Mesothelial cell of epicardium (in vitro differentiated cells): ENCODE measurements at places on chromosomes 2 and 18. TPM values are rescaled to one million over a fixed set of nuclear protein-coding genes. Genes with fewer than 3 reads are reported as not detected.

BOLL gene
- not detected in 3 replicates for total RNA-seq

ACTG2 gene
- total RNA-seq = 9.3 to 10.0 TPM (median 9.4 TPM) in 3 replicates

WDSUB1 gene
- total RNA-seq = 14.3 to 15.6 TPM (median 15.1 TPM) in 3 replicates

DNA sequence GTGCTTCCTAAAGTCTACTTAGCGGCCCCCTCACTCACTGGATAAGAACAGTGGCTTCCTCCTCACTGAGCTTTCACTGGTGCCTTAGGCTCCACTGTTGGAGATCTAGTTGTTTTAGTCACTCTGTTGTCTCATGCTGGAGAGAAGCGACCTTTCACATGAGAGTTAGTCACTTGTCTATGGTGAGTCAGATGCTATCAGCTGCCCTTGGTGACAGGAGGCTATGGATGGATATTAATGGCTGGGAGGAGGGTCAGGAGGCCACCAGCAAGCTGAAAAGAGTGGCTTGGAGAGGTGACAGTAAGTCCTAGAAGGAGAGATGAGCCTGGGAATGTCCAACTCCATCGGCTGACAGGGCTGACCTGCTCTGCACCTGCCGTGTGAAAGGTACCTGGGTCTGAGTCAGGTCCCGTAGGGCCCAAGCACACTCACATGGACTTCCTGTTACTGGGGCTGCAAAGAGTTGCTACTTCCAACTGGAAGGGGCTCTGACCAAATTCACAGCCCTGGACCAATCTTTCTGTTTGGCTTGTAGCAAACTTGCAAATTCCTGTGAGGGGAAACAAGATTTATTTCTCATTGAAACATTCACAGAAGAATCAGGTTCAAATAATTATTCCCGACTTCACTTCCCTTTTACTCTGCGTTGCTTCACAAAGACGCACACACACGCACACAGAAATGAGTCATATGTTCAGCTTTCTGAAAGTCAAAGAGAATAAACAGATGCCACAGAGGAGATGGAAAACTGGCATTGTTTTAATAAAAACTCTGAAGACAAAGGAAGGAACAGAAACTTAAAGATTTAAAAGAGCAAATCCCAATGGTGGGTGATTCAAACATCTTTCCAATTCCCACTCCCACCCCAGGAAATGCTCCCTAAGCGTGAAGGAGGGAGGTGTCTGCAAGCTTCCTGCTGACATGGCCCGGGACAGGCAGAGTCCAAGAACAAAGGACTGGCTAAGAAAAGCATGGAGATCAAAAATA lies 203.5 kb upstream of the TWIST2 start:
- H3K4me3 ChIP-seq = no peak overlapping the region
- H3K36me3 ChIP-seq = no peaks in the 10 kb centered on the region
- DNase-seq = no peak
- no peak overlapping the region for H3K27ac ChIP-seq

DNA sequence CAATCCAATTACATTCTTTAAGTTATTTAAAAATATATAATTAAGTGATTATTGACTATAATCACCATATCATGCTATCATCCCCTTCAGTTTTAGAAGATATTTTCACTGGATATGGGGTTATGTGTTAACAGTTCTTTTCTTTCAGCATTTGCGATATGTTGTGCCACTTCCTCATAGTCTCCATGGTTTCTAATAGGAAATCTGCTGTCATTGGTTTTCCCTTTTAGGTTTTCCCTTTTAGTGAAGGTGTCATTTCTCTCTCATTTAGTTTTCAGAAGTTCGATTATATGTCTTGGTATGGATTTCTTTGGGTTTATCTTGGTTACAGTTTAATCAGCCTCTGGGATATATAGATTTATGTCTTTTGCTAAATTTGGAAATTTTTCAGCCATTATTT lies 34.8 kb upstream of the EPG5 start:
- no peak overlapping the region for H3K27ac ChIP-seq
- DNase-seq = no peak
- H3K4me3 ChIP-seq = no peak overlapping the region
- no peaks in the 10 kb centered on the region for H3K27me3 ChIP-seq
- no peaks in the 10 kb centered on the region for H3K4me1 ChIP-seq

C1D gene
- 20.5 to 23.6 TPM (median 22.4 TPM) in 3 replicates for total RNA-seq

LOXL3 gene
- total RNA-seq = 20.3 to 26.7 TPM (median 21.9 TPM) in 3 replicates

DNA sequence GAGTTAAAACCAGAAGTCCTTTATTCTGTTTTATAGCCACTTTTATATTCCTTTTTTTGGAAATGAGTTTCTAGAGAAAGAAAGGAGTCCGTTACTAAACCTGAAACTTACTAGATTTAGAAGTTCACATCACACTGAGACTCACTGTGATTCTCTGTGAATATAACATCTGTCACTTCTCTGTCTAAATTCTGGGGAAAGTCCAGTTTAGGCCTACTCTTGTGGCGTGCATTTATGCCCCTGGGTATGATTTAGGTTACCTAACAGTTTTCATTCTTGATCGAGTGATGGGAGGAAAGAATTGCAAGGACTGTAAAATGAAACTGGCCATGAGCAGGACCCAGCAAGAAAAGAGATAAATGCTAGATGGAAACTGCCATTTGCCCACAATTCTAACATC lies 449.6 kb downstream of the SPAG16 start:
- H3K27me3 ChIP-seq = no peaks in the 10 kb centered on the region
- H3K36me3 ChIP-seq = no peaks in the 10 kb centered on the region
- H3K27ac ChIP-seq = no peak overlapping the region
- H3K4me3 ChIP-seq = no peak overlapping the region
- no peak for DNase-seq

DNA sequence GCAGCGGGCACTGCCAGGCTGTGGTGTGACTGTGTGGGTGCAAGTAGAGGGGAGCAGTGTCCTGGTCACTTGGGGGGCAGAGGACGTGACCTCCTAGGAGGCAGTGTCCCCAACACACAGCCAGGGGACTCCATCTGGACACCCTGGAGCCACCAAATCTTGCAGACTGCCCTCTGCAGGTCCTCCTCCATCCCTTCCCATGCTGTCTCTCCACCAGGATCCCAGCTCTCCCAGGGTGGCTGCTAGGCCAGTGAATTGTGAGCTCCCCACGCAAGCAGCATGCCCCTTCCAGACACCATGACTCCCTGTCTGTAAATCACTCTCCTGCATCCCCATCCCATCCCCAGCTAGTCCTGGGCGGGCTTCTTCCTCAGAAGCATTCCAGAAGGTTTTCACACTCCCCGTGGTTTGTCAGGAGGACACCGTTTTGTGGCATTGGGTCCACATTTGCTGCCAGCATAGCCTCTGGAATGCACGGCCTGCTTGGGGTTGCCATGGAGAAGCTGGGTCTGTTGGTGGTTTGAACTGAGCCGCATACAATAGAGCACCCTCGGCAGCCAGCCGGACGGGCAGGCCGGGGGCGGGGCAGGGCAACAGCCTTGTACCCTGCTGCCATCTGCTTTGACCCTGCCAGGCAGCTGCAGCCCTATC lies 210.7 kb downstream of the KLHL29 start:
- H3K36me3 ChIP-seq = no peaks in the 10 kb centered on the region
- no peak for DNase-seq
- no peak overlapping the region for H3K27ac ChIP-seq
- peaks cover 1% of the 10 kb centered on the region for H3K27me3 ChIP-seq
- peaks cover 22% of the 10 kb centered on the region for H3K4me1 ChIP-seq

DNA sequence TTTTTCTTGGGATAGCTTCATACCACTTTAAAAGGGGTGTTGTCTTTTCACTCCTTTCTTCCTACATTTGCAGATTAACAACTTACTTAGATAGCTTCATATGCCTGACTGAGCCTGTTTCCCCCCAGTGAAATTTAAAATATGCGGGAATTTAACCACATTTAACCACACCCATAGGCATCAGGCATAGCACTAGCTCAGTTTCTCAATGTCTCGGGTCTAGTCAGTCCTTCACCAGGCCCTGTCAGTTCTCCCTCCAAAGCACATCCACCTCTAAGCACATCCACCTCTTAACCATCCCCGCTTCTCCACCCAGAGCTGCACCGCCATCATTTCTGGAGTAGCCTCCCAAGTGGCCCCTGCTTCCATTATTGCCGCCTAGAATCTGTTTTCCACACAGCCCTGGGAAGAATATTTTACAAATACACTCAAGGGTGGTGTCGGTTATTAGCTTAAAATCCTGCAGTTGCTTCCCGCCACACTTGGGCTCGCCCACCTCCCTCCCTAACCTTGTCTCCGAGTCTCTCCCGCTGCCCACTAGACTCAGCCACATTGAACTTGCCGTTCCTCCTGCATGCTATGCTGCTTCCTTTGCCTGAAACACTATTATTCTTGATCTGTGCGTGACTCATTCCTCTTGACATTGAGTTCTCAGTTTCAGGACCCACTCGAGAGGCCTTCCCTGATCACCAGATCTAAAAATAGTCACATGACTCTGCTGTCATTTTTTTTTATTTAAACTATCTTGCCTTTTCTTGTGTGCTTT lies 68.3 kb downstream of the SPTBN1 start:
- H3K27me3 ChIP-seq = no peaks in the 10 kb centered on the region
- no peak for DNase-seq
- H3K4me1 ChIP-seq = peaks cover 36% of the 10 kb centered on the region
- peak overlapping the region; percentile 33 for H3K27ac ChIP-seq
- H3K4me3 ChIP-seq = no peak overlapping the region

SLC9A2 gene
- total RNA-seq = 0.04 TPM in 1 of 3 replicates, not detected in the others

GRCh38 chr18:612156-612555 lies 15.4 kb downstream of the CLUL1 start:
- H3K27me3 ChIP-seq = no peaks in the 10 kb centered on the region
- DNase-seq = no peak
- H3K4me3 ChIP-seq = no peak overlapping the region
- no peak overlapping the region for H3K27ac ChIP-seq

GRCh38 chr2:222998459-222998858 lies 53.5 kb upstream of the KCNE4 start:
- H3K27me3 ChIP-seq = no peaks in the 10 kb centered on the region
- H3K4me3 ChIP-seq = no peak overlapping the region
- no peak for DNase-seq
- H3K4me1 ChIP-seq = peaks cover 19% of the 10 kb centered on the region

GRCh38 chr18:50356036-50356945 lies 18.6 kb upstream of the SKA1 start:
- H3K4me3 ChIP-seq = no peak overlapping the region
- H3K27me3 ChIP-seq = peaks cover 11% of the 10 kb centered on the region
- H3K36me3 ChIP-seq = no peaks in the 10 kb centered on the region
- H3K4me1 ChIP-seq = no peaks in the 10 kb centered on the region
- H3K27ac ChIP-seq = no peak overlapping the region

ANTXR1 gene
- total RNA-seq = 137 to 144 TPM (median 144 TPM) in 3 replicates

- H3K27ac ChIP-seq = no peak overlapping the region
- no peaks in the 10 kb centered on the region for H3K36me3 ChIP-seq
- peaks cover 5% of the 10 kb centered on the region for H3K4me1 ChIP-seq
- DNase-seq = no peak
- H3K27me3 ChIP-seq = peaks cover 75% of the 10 kb centered on the region
These were observed 13.3 kb downstream of the CELF4 start for GRCh38 chr18:37552286-37552685.

DNA sequence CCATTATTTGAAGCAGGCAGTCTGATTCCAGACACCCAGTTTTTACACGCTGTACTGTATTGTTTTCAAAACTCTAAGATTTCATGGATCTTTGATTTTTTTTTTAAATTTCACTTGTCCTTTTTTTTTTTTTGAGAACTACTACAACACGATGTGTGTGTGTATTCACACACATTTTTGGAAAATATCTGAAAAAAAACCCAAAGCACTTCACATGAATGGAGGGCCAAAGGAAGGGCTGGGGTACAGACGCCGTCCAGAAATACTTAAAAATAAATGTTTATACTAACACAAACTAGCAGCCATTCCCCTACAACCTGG lies 314 bp upstream of the SSB start:
- H3K4me3 ChIP-seq = peak overlapping the region; percentile 77
- H3K27ac ChIP-seq = peak overlapping the region; percentile 80
- peaks cover 6% of the 10 kb centered on the region for H3K36me3 ChIP-seq
- DNase-seq = no peak
- H3K4me1 ChIP-seq = peaks cover 27% of the 10 kb centered on the region

GRCh38 chr2:182616471-182617393 lies 99.3 kb upstream of the DNAJC10 start:
- H3K36me3 ChIP-seq = no peaks in the 10 kb centered on the region
- no peak for DNase-seq
- H3K4me3 ChIP-seq = no peak overlapping the region
- H3K4me1 ChIP-seq = peaks cover 25% of the 10 kb centered on the region

DNA sequence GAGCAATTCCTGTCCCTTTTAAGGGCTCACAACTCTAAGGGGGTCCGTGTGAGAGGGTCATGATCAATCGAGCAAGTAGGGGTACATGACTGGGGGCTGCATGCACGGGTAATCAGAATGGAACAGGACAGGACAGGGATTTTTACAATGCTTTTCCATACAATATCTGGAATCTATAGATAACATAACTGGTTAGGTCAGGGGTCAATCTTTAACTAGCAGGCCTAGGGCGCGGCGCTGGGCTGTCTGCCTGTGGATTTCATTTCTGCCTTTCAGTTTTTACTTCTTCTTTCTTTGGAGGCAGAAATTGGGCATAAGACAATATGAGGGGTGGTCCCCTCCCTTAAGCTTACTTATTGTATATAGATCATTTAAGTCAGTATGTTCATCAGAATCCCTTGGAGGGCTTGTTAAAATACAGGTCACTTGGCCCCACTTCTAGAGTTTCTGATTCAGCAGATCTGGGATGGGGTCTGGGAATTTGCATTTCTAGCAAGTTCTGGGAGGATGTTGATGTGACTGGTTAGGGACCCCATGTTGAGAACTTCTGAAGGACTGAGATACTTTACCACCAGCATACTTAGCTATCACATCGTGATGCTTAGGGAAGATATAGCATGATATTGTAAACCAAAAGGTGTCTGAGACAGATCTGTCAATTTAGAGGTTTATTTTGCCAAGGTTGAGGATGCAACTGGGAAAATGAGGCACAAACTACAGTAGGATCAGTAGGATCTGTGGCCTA lies 2.8 kb upstream of the INPP4A start:
- no peaks in the 10 kb centered on the region for H3K27me3 ChIP-seq
- no peak overlapping the region for H3K4me3 ChIP-seq
- no peaks in the 10 kb centered on the region for H3K36me3 ChIP-seq
- no peak for DNase-seq
- H3K27ac ChIP-seq = no peak overlapping the region

ETAA1 gene
- total RNA-seq = 18.9 to 21.1 TPM (median 19.8 TPM) in 3 replicates

TOGARAM2 gene
- 0.16 to 0.40 TPM (median 0.38 TPM) in 3 replicates for total RNA-seq

- no peak for DNase-seq
- H3K4me1 ChIP-seq = peaks cover 12% of the 10 kb centered on the region
- H3K4me3 ChIP-seq = no peak overlapping the region
- peaks cover 11% of the 10 kb centered on the region for H3K27me3 ChIP-seq
- H3K27ac ChIP-seq = no peak overlapping the region
- H3K36me3 ChIP-seq = no peaks in the 10 kb centered on the region
These were observed 246.4 kb downstream of the CDH20 start for GRCh38 chr18:61579581-61579980.

RAB6C gene
- total RNA-seq = 0.16 to 0.18 TPM in 2 of 3 replicates, not detected in the other

DNA sequence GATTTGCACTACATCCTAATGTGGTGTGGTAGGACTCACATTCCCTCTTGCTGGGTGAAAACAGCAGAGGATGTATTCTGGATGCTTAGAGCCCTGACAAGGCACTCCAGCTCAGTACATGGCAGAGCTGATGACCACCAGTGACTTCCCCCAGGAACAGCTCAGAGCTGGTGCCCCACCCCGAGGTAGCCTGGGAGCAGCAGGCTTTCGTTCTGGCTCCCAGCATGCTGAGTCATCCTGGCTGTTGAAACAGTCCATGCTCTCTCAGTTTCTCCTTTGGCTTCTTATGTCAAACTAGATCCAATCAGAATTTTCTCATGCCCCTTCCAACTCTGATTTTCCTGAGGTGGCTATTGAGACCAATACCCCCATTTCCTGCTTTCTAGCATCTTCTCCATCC lies 438.2 kb downstream of the NBAS start:
- H3K36me3 ChIP-seq = no peaks in the 10 kb centered on the region
- no peak for DNase-seq
- H3K4me1 ChIP-seq = peaks cover 16% of the 10 kb centered on the region
- no peak overlapping the region for H3K4me3 ChIP-seq

- no peak overlapping the region for H3K27ac ChIP-seq
- H3K36me3 ChIP-seq = no peaks in the 10 kb centered on the region
- no peaks in the 10 kb centered on the region for H3K4me1 ChIP-seq
- H3K27me3 ChIP-seq = no peaks in the 10 kb centered on the region
- DNase-seq = no peak
These were observed 173.7 kb downstream of the NR4A2 start for GRCh38 chr2:156158808-156159207.
